ENCODE measurements at places on chromosomes 11 and 22.

- DNase-seq: no peak
Observed at GRCh38 chr11:11020747-11021149, 162.9 kb upstream of the ZBED5 start.

- no peak for DNase-seq
Observed at GRCh38 chr11:48150213-48150612, 66.4 kb upstream of the OR4B1 start.

- DNase-seq: no peak
Observed at GRCh38 chr11:6745465-6746015, 26.2 kb downstream of the OR2AG2 start.

DNA sequence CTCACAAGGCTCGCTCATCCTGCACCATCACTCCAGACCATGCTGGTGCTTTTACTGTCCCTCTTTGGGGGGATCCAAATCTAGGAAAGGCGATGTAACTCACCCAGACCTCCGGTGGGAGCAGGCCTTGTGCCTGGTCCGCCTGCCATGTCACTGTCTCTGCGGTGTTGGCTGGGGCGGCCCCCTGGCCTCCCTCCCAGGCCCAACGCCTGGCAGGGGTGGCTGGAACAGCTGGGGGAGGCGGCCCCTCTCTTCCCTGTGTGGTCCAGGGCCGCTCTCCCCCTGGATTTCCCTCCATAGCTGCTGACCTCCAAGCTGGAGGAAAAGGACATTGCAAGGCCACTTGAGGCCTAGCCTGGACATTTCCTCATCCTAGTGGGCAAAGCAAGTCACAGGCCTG lies 11.1 kb upstream of the MGAT3 start:
- no peak for DNase-seq

DNA sequence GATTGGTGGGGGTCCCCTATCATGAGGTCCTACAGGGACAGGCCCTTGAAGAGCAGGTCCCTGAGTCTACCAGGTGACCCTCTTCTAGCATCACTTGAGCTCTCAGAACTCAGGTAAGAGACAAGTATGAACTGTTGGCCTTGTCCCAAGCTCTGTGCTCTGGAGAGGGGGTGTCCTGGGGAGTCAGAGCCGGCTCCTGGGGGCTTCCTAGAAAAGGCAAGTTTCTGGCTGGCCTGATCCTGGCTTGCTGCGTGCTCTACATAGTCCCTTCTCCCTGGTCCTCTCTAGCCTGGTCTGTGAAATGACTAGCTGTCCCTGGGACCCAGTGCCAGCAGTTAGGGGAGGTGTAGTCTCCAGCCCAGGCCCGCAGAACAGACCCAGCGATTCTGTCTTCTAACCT lies 11.4 kb downstream of the ATG16L2 start:
- no peak for DNase-seq

GRCh38 chr11:119560291-119560690 lies 137.3 kb upstream of the THY1 start:
- no peak for DNase-seq

- DNase-seq: no peak
Observed at GRCh38 chr22:22397292-22397870, 111.2 kb downstream of the ZNF280B start.
